ENCODE measurements at places on chromosomes 5 and 9.

GRCh38 chr5:180157866-180158265, 51.1 kb downstream of the RASGEF1C start:
- no peak for DNase-seq

- no peak for DNase-seq
Measured at GRCh38 chr5:109479260-109479860, 69.6 kb upstream of the PJA2 start.

- DNase-seq = no peak
Measured at GRCh38 chr5:42759456-42759855, 2.8 kb downstream of the CCDC152 start.

GRCh38 chr5:56825222-56825824, 10.0 kb downstream of the MAP3K1 start:
- no peak for DNase-seq

- DNase-seq = no peak
Measured at GRCh38 chr9:94929369-94929756, 202.9 kb downstream of the AOPEP start.

DNA sequence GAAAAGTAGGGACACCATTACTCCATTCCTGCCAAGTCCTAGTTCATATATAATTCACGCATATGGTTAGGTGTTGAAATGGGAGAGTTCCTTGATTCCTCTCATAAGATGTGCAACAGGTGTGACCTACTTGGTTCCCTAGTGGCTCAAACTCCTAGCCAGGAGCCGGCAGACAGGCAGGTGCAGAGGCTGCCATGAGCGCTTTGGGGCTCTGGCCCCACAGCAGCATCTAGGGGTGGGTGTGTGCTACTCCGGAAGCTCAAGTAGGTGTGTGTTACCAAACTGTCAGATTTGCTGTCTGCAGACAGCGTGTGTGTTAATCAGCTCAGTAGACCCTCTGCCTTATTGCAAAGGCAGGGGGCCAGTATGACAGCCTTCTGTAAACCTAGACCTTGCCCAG, 1652.4 kb upstream of the ACO1 start:
- no peak for DNase-seq

Measured in esophagus squamous epithelium (tissue), 5 donors.